ENCODE measurements at places on chromosomes 3 and 15.
A peak's percentile ranks its signal among the peaks of the same experiment; 100 is the strongest.

DNA sequence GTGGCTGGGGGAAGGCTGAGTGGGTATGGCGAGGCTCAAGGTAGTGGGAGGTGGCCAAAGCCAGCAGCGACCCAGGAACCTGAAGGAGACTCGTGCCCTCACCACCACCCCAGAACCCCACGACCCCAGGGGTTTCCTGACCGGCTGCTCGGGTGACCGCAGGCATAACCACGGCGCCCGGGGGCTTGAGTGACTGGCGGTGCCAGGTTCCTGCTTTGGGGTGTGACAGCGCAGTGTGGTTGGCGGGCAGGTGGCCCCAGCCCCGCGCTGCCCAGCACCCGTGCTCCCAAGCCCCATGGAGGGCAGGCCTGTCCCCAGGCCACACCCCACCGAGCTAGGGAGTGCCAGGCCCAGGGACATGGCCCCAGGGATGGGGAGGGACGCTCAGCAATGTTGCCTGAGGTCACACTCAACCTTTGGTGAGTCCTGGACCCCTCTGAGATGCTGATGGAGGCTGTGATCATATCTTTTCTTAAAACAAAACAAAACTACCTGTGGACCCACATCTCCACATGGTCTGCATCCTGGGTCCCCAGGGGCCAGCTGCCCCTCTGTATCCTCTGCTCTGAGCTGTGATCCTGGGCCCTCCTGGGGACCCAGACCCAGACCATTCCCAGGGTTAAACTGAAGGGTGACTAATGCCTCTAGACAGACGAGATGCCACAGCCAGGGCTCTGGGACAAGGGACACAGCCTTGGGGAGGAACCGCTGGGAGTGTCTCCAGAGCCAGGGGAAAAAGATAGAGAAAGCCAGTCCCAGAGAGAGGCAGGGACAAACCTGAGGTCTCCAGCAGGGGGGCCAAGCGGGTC, 13.0 kb downstream of the DNAJB8 start:
- no peak for DNase-seq

- DNase-seq = no peak
These were observed 40.1 kb upstream of the TAFA4 start for GRCh38 chr3:68972358-68972979.

- DNase-seq = no peak
These were observed 31.1 kb downstream of the ADAMTS17 start for GRCh38 chr15:100310513-100311153.

DNA sequence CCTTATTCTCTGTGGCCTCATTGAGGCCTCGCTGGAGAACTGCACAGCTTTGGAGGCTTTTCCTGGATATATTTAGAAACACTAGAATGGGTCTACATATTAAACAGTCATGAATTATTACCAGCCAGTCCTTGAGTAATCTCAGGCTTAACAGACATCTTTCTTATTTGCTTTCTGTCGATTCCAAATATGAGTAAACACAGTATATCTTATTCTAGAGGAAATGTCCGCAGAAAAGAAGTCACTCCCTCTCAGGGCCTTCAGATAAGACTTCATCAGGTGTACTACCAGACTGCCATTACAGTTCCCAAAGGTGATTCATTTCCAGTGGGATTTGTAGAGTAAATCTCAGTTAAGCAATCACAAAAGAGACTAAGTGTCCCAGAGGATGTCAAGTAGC, 310.7 kb downstream of the RBMS3 start:
- no peak for DNase-seq

- no peak for DNase-seq
These were observed 730 bp downstream of the HIGD1A start for GRCh38 chr3:42803414-42804105.

- DNase-seq = no peak
These were observed 612 bp downstream of the C3orf38 start for GRCh38 chr3:88150371-88150770.

DNA sequence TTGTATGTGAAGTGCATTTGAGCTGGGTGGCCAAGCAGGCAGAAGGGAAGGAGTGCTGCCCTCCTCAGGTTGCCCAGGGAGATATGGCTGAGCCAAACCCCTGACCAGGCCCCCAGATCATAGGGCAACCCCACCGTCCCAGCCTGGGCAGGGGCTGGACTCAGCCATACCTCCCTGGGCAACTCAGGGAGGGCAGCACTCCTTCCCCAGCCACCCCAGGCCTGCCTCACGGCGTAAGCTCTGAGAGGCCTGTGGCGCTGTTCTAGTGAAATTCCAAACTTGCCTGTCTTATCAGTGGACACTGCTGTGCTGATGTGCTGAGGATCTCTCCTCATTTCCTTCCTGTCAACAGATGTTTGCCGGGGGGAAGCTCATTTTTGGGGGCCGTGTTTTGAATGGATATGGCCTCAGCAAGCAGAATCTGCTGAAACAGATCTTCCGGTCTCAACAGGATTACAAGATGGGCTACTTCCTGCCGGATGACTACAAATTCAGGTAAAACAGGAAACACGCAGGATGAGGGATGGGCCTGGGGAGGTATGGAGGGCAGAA, 57.6 kb upstream of the FGD5 start:
- DNase-seq = peak; percentile 98

GRCh38 chr3:184186902-184187207, 856 bp downstream of the ABCF3 start:
- DNase-seq = no peak

DNA sequence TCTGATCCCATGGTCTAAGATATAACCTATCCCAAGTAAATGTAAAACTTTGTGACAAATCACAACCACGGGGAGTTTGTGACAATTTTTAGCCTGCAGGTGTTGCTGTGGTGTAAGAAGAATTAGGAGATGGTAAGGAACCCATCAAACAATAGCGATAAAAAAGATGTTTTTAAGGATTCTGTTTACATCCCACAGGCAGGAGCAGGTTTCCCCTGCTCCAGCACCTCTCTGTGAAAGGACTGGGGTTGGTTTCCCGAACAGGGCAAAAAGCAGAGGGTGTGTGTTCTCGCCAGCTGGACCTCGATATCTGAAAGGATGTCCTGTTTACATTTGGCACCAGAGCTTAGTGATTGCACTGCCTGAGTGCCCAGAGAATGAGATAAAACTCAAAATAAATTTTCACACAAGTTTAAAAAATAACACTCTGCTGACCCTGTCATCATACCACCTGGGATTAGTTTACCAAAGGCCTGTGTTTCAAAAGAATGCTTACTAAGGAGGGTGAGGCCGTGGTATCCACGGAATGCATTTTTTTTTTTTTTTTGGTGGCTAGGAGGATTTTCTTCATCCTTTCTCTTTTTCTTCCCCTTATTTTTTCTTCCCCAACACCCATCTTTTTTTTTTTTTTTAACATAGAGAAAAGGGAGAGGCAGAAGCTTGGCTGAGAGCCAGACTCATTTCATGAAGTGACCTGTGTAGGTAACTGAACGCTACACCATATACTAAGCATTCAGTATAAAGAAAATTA, 151.8 kb upstream of the DPH6 start:
- no peak for DNase-seq

GRCh38 chr15:93603550-93603949, 514.5 kb upstream of the RGMA start:
- no peak for DNase-seq

DNA sequence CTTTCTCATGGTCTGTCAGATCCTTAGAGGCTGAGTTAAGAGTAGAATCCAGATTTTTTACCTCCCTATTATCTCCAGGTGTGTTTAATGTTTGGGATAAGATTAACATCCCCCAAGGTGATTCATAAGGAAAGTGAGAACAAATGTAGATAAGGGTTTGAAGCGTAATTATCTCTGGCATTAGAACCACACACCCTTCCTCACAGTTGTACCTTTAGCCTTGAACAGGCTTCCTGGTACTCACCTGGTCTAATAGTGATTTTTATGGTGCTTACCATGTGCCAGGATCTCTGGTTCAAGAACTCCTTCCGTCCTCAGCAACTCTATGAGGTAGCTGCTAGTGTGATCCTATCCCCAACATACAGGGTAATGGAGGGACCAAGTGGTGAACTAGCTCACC, 27.7 kb downstream of the SEMA6D start:
- DNase-seq = no peak

GRCh38 chr3:169528289-169528688, 135.2 kb downstream of the MECOM start:
- DNase-seq = no peak

DNA sequence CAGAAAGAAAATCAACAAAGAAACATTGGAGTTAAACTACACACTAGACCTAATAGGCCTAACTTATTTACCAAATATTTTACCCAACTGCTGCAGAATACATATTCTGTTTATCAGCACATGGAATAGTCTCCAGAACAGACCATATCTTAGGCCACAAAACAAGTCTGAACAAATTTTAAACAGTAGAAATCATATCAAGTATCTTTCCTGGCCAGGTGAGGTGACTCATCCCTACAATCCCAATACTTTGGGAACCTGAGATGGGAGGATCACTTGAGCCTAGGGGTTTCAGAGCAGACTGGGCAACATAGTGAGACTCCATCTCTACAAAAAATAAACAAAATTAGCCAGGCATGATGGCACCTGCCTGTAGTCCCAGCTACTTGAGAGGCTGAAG, 18.1 kb upstream of the KPNA4 start:
- DNase-seq = no peak

DNA sequence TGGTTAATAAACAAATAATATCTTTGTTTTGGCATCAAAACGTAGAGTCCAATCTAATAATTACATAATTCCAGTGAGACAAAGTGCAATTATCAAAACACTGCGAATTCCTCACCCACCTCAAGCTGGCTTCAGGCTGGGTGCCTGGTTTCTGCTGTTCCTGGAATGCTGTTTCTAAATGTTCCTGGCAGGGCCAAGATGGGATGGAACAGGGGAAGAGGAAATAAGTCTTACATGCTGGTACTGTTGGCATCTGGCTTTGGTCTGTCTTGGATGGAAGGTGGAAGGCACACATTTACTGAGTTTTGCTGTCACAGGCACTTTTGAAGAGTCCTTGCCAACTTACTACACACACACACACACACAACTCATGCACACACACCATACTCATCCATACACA, 101.9 kb upstream of the SLCO3A1 start:
- DNase-seq = no peak

- no peak for DNase-seq
These were observed 65.9 kb downstream of the CPN2 start for GRCh38 chr3:194285024-194285849.

- no peak for DNase-seq
These were observed 204.4 kb upstream of the TGFBR2 start for GRCh38 chr3:30401971-30402370.

DNA sequence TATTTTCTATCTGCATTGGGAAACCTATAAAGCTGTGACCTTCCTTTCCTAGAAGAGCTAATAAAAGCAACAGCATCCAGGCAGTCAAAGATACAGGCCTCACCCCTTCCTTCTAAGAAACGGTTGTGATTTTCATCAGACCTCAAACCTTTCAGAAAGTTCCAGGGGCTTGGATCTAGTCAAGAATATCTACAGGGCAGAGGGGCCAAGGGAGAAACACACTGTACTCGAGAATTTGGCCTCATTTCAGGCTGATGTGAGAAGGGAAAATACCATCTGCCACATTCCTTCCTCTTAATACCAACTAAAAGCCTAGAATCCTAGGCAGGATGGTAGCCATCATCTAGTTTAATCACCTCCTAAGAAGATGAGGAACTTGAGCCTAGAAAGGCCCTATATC, 24.5 kb upstream of the BCL6 start:
- DNase-seq = no peak

DNA sequence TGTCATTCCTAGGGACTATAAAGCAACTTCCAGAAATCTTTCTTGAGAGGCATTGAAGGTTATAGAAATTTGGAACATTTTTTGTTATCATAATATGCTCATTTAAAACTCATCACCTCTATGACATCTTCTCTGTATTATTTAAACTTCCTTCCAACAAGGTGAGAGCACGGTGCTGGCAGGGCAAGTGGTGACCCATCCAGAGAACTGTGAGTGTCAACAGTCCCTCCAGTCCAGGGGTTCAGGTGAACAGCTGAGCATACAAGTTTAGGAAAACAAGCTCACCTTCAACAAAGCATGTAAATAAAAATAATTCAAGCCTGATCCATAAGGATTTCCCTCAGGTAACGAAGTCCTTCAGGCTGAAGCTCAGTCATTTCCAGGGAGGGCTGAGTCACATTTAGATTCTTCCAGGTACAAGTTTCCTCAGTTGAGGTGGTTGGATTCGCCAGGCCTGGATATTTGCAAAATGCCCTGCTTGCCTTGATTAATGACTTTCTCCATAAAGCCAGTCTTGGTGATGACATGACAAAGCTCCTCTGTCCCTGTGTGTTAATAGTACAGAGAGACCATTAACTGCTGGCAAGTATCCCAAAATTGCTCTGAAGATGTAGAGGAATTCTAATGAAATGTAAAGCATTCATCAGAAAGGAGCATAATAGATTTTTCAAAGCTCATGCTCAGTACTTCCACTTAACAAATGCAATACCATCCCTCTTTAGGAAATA, 263.6 kb upstream of the GADL1 start:
- DNase-seq = no peak

GRCh38 chr15:44207643-44208042, 12.6 kb upstream of the FRMD5 start:
- DNase-seq = no peak

DNA sequence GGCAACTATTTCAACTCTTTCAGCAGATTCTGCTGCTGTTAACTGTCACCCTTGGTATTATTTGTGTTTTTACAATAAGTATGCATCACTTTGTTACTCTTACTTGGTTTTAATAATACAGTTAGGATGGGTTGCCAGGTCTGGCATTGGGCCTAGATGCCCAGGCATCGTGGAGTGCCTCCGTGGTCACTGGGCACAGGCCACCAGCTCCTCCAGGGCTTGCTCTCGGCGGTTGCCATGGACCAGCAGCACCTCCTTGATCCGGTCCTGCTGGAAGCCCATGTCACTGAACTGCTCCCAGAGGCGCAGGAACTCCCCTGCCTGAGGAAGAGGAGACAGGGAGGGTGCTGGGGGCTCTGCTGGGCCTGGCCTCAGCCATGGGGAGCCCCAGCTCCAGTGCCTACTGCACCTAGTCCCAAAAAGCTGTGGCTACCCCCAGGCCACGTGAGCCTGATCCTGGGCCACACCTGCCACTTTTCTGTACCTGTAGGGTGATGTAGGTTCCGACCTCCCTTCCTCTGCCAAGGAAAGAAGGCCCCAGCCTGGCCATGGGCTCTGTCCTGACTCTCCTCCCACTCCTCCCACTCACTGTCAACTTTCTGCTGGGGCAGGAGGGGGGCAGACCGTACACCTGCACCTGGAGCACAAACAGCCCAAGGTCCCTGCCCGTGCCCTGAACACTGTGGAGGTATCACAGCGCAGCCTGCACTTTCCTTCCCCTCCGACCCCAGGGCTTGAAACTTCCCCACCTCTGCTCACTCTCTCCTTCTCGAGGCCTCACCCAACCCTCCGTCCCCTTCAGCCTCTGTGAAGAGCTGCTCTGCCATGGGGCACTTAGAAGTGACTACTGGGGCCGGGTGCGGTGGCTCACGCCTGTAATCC, 16.6 kb downstream of the KBTBD13 start:
- DNase-seq = no peak
